ENCODE measurements at places on chromosomes 6 and 20. TPM values are rescaled to one million over a fixed set of nuclear protein-coding genes. Genes with fewer than 3 reads are reported as not detected.

The BCAS4 gene
- polyA plus RNA-seq, result 0.73 TPM

The MOCS3 gene
- 2.6 TPM for polyA plus RNA-seq

The BNIP5 gene
- polyA plus RNA-seq, result 0.51 TPM

The NMBR gene
- 0.03 TPM for polyA plus RNA-seq

The SYCP2L gene
- 0.34 TPM for polyA plus RNA-seq

The CITED2 gene
- polyA plus RNA-seq, result 42.2 TPM
